Astrocyte (in vitro differentiated cells and primary cell): ENCODE measurements at places on chromosomes 1 and 21. TPM values are rescaled to one million over a fixed set of nuclear protein-coding genes. Genes with fewer than 3 reads are reported as not detected.

- H3K27ac ChIP-seq, result no peak overlapping the region
- no peaks in the 10 kb centered on the region for H3K27me3 ChIP-seq
- H3K4me3 ChIP-seq, result no peak overlapping the region
- H3K4me1 ChIP-seq, result peaks cover 17% of the 10 kb centered on the region
- peak; percentile 33 for DNase-seq
These were observed 52.7 kb upstream of the CXADR start for GRCh38 chr21:17460094-17460493.

DNA sequence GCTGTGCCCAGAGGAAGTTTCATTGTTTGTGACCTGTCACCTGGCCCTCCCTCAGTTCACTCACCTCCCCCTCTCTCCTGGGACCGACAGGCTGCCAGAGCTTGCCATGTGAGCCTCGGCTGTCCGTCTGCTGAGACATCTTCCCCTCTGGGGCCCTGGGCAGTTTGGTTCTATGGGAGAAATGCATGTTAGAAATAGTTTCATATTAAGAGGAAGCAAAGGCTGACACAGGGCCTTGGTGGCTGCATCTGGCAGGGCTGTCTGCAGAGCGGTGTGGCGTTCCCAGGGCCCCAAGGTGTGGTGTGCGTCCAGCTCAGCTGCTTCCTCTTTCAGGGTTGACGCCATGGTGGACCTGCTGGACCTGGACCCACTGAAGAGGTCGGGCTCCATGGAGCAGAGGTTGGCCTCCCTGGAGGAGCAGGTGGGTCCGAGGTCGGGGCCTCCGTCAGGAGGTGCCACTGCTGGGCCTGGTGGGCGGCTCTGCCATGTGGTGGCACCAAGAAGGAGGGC, 31.9 kb upstream of the LRRC3 start:
- no peak overlapping the region for H3K27ac ChIP-seq
- no peaks in the 10 kb centered on the region for H3K4me1 ChIP-seq
- H3K36me3 ChIP-seq, result no peaks in the 10 kb centered on the region
- no peak for DNase-seq
- no peak overlapping the region for H3K4me3 ChIP-seq
- H3K27me3 ChIP-seq, result no peaks in the 10 kb centered on the region

DNA sequence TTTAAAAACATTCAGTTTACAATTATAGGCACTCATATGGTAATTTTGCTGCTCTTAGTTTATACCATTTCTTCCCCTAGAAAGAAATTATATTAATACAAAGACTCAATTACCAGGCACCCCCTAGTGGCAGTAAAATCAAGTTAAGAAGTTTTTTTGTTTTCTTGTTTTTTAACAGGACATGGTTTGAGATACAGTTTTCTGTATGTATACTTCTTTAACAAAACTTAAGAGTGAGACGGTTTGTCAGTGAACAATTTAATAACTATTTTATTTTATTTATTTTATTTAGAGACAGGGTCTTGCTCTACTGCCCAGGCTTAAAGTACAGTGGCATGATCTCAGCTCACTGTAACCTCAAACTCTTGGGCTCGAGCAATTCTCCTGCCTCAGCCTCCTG, 224.6 kb downstream of the FAF1 start:
- no peaks in the 10 kb centered on the region for H3K36me3 ChIP-seq
- no peaks in the 10 kb centered on the region for H3K27me3 ChIP-seq
- H3K4me1 ChIP-seq, result no peaks in the 10 kb centered on the region
- no peak overlapping the region for H3K4me3 ChIP-seq
- peak; percentile 3 for DNase-seq

- no peaks in the 10 kb centered on the region for H3K27me3 ChIP-seq
- H3K4me1 ChIP-seq, result peaks cover 9% of the 10 kb centered on the region
- no peaks in the 10 kb centered on the region for H3K36me3 ChIP-seq
- peak; percentile 79 for DNase-seq
- H3K4me3 ChIP-seq, result no peak overlapping the region
These were observed 65.6 kb upstream of the PLA2G4A start for GRCh38 chr1:186763107-186763506.

DNA sequence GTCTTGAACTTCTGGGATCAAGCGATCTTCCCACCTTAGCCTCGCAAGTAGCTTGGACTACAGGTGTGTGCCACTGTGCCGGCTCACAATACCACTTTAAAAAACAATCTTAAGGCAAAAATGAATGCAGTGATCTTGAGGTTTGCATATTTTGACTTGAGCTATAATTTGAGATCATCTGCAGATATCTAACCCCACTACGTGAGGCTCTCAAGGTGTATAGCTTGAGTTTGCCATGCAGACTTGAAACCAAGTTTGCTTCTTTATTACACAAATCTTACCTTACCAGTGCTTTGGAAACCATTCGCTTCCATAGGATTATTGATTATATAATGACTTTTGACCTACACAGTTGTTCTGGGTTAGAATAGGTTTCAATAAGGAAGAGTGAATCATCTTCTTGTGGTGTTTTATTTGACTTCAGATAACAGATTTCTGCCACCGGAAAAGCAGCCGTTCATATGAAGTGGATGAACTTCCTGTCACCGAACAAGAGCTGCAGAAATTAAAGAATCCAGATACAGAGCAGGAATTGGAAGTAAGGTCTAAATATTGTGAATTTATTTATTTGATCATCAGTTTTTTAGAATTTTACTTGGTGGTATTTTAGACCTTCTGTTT, 155.1 kb downstream of the VPS13D start:
- peaks cover 31% of the 10 kb centered on the region for H3K36me3 ChIP-seq
- H3K27me3 ChIP-seq, result no peaks in the 10 kb centered on the region
- H3K4me3 ChIP-seq, result no peak overlapping the region

DNA sequence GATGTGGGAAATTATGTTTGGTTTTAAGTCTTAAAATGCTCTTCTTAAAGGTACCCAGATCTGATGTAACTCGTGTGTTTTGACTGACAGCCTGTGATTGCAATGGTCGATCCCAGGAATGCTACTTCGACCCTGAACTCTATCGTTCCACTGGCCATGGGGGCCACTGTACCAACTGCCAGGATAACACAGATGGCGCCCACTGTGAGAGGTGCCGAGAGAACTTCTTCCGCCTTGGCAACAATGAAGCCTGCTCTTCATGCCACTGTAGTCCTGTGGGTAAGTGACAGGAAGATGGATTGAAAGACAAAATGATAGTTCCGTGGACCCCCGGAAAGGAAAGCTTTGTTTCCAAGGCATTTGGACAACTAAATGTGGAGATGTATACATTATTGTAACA, 71.6 kb upstream of the LAMC2 start:
- no peak overlapping the region for H3K4me3 ChIP-seq
- no peak for DNase-seq
- H3K27ac ChIP-seq, result no peak overlapping the region
- H3K36me3 ChIP-seq, result peaks cover 62% of the 10 kb centered on the region

The SGIP1 gene
- 4.4 and 8.8 TPM in 2 replicates for total RNA-seq

The BACH1 gene
- total RNA-seq, result 93.1 and 110 TPM in 2 replicates
